ENCODE measurements at places on chromosomes 5 and 9.

- peak; percentile 7 for DNase-seq
Measured at GRCh38 chr9:21153336-21154017, 11.8 kb upstream of the IFNW1 start.

DNA sequence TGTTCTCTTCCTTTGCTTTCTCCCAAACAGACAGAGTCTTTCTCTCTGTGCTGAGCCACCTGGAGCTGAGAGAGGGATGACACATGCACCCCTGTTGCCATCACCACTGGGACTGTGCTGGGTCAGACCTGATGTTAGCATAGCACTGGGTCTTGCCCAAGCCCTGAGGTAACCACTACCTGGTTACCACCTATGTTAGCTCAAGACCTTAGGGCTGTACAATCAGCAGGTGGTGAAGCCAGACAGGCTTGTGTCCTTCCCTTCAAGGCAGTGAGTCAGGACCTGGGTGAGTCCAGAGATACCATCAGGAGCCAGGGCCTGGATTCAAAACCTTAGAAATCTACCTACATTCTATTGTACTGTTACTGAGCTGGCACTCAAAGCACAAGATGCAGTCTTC is 32.1 kb downstream of the FST start:
- DNase-seq = no peak

DNA sequence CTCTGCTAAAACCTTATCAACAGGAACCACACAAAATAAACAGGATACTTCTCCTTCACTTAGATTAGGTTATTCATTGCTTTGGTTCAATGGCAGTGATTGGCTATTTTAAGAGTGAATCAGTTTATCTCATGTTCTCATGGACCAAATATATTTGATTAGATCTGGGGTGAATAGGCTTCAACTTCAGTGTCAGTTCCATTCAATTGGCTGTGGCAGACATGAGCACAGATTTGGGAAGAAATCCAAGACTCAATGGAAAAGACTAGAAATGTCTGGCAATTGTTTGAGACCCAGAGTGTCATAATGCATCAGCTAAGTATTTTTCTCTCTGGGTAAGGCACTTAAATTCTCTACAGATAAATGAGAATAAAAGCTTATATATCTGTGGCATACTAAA is 37.1 kb downstream of the CDH18 start:
- DNase-seq = no peak

DNA sequence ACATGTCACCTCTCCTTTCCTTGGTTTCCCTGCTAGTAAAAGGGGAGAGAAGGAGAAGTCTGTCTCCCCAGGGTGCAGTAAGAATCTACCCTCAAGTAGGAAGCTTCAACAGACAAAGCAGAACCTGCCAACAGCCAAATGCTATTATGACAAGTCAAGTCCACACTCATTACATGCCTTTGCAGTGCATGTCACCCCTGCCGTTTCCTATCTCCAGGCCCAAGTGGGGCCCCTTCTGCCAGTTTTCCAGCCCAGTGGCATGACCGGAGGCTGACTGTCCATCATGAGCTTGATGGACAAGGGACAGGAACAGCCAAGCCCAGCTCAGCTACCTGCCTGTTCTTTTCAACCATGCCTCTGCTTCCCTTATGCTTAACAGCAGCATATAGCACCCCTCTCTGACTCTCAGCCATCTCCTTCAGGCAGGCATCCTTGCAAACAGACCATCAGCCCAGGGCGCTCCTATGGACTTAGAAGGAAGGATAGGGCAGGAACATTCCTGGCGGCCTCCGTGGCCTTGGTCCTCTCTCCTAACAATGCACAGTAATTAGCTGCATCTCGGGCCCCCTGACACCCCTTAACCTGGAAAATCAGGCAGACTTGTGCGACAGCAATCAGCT is 107.2 kb upstream of the RAD23B start:
- DNase-seq = no peak

GRCh38 chr5:119417891-119418605 is 34.2 kb upstream of the HSD17B4 start:
- no peak for DNase-seq

DNA sequence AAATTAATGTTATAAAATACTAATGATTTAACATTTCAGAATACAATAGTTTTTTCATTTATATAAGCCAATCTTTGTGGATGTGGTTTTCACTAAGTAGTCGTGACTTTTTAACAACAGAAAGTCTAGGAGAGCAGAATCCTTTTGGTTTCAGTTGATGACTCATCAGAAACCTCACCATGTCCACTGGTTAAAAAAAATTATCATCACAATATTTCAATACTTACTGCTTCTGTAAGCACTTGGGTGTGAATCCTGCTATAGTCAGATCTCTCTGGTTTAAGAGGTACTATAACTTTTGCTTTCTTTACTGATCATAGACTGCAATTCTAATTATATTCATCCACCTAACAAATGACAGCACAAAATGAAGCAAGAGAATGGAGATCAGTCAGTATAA is 77.2 kb downstream of the MRPS30 start:
- DNase-seq = no peak

DNA sequence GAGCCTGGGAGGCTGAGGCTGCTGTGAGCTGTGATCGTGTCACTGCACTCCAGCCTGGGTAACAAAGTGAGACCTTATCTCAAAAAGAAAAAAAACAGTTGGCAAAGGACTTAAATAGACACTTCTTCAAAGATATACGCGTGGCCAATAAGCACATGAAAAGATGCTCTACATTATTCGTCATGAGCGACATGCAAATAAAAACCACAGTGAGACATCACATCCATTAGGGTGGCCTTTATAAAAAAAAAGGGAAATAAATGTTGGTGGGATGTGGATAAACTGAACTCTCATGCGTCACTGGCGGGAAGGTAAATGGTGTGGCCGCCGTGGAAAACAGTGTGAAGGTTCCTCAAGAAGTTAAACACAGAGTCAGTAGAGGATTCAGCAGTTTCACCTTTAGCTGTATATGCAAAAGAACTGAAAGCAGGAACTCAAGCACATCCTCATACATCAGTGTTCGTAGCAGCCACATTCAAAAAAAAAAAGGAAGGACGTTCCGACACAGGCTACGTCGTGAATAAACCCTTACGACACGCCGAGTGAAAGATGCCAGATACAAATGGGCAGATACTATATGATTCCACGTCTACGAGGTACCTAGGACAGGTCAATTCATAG is 24.5 kb upstream of the NRARP start:
- no peak for DNase-seq

- no peak for DNase-seq
Measured at GRCh38 chr9:27282269-27282668, 14.7 kb downstream of the EQTN start.

GRCh38 chr5:73160239-73160671 is 12.7 kb upstream of the TMEM174 start:
- no peak for DNase-seq

DNA sequence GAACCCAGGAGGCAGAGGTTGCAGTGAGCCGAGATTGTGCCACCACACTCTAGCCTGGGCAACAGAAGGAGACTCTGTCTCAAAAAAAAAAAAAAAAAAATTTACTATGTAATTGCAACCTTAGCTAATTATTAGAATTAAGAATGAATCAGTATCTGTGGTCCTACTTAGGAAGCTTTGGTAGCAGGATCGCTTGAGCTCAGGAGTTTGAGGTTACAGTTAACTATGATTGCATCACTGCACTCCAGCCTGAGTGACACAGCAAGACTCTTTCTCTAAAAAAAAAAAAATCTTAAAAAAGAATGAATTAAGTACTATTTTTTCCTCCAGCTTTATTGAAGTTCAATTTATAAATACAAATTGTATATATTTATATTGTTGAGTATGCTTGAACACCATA is 16.7 kb downstream of the NDUFAF2 start:
- DNase-seq = no peak

GRCh38 chr9:4056187-4056586 is 243.7 kb downstream of the GLIS3 start:
- DNase-seq = no peak

DNA sequence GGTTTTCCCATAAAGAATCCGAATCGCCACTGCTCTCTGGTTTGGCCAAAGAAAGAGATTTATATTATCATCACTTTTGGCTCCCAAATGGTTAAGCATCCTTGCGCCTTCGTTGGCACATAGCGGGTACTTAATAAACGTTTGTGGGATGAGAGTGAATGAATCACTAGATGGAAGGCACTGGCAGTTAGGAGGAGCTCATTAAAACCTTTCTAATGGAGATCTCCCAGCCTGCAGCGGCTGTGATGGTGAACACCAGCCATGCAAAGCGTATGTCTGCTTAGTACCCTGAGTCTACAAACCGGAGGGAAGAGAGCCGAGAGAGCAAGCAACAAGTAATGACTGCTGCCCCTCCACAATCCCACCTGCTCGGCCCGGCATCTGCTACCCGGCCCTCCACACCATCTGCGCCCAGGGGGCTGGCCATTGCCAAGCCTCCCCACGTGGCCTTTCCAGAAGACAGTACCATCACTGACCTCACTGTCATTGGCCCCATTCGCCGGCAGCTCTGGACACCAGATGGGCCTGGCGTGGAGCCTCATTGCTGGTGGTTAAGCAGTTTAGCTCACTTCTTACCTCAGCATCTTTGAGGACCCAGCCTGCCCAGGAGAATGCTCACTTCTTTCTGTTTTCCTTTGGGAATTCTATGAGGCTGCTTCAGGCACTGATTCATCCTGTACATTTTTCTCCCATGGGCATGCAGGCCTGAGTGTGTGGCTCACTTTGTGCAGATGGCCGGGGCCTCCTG is 39.3 kb upstream of the ANKRD33B start:
- DNase-seq = peak; percentile 79

DNA sequence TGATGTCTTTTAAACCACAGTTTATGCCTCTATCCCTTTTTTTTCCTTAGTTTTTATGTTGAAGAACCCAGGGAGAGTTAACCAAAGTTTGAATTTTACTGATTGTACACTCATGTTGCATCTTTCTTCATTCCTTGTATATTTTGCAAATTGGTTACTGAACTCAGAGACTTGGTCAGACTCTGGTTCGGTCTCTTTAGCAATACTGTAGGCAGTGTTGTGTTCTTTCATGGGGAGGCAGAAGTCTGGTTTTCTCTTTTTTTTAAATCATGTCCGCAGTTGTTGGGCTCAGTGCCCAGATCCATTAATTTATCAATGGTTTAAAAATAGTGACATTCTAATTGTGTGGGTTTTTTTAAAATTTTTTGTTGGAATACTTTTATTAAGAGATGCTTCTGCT is 23.4 kb downstream of the UBE2R2 start:
- no peak for DNase-seq

- DNase-seq = no peak
Measured at GRCh38 chr9:131826966-131827525, 87.2 kb upstream of the RAPGEF1 start.

- DNase-seq = no peak
Measured at GRCh38 chr5:82812575-82812974, 264.6 kb downstream of the TMEM167A start.

GRCh38 chr9:15416880-15417279 is 5.8 kb upstream of the SNAPC3 start:
- DNase-seq = peak; percentile 33

DNA sequence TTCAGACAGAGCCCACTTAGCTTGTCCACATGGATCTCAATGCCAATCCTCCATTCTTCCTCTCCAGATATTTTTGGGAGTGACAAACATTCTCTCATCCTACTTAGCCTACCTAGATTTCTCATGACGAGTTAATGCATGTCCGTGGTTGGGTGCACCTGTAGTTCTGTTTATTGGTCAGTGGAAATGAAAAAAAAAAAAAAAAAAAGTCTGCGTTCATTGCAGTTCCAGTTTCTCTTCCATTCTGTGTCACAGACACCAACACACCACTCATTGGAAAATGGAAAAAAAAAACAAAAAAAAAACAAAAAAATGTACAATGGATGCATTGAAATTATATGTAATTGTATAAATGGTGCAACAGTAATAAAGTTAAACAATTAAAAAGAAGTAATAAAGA is 59.0 kb downstream of the BASP1 start:
- DNase-seq = no peak

DNA sequence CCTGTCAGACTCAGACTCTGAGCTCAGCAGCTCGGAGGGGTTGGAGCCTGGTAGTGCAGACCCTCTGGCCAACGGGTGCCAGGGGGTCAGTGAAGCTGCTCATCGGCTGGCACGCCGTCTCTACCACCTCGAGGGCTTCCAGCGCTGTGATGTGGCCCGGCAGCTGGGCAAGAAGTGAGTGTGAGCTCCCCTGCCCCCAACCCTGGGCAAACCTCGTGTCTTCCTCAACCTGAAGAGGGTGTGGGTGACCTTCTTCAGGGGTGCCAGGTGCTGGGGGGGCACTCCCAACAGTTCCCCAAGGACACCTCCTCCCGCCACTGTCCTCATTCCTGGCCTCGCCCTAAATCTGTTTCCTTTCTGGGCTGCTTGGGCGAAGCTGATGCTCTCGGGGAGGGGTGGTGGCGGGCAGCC is 18.6 kb downstream of the PSD2 start:
- DNase-seq = no peak

DNA sequence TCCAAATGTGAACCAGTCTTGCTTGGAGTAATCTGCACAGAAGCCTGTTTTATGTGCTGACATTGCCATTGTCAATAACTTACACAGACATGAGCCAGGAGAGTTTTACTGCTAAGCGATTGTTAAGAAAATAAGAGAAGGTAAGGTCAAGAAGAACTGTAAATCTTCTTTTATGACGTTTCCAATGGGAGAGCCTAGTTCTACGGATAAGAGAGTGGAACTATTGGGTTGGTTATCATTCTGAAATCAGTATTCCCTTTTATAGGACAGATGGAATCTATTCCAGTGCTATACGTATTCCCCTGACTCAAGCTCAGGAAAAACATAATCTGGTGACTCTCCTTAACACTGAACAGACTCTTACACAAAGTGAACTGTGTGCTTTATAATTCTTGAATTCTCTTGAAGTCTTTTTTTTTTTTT is 137.9 kb upstream of the OTULINL start:
- no peak for DNase-seq

- DNase-seq = no peak
Measured at GRCh38 chr9:125258160-125258785, 3.4 kb upstream of the GAPVD1 start.

DNA sequence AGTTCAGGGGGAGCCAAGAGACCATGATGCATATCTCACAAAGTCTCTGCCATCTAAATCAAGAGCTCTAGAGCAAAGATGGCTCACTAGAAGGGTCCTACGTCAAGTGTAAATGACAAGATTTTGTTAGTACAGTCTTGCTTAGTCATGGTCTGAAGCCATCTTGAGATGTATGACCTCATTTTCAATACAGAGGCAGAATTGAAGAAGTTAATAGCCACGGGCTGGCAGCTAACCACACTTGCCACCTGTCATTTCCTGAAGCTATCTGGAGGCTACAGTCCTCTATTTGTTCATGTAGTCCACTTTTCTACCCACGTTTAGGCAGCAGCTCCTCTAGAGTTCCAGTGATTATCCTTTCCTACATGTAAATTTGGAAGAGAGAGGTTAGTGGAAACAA is 231.7 kb upstream of the CDH12 start:
- no peak for DNase-seq

GRCh38 chr5:133934822-133935666 is 33.4 kb downstream of the C5orf15 start:
- DNase-seq = no peak

DNA sequence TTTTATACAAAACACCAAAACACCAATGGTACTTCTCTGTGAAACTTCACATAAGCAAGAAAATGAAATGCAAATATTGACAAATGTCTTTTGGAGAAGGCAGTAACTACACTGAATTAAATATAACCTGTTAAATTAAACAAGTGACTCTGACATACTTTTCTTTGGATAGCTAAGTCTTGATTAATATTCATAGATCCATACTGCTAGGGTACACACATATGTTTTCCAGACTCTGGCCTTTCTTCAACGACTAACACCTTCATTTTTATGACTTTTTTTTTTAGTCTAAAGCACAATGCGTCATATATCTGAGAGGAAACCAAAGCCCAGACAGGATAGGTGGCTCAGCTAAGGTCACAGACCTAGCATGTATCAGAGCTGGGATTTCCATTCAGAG is 263.7 kb downstream of the TENT4A start:
- no peak for DNase-seq
